ENCODE measurements at places on chromosomes 2 and 18.

GRCh38 chr2:162676515-162676914 lies 162.1 kb downstream of the KCNH7 start:
- DNase-seq = no peak

- no peak for DNase-seq
Observed at GRCh38 chr2:182816866-182817265, 49.6 kb downstream of the FRZB start.

GRCh38 chr2:175205523-175205922 lies 24.0 kb upstream of the ATP5MC3 start:
- DNase-seq = no peak

DNA sequence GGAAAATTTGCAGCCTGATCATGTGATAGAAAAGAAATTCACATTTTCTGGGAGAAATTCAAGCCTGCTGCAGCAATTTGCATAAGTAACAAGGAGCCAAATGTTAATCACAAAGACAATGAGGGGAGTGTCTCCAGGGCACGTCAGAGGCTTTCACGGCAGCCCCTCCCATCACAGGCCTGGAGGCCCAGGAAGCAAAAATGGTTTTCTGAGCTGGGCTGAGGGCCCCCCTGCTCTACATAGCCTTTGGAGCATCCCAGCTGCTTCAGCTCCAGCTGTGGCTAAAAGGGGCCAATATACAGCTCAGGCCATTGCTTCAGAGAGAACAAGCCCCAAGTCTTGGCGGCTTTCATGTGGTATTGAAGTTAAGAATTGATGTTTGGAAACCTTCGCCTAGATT lies 445.3 kb upstream of the ZEB2 start:
- no peak for DNase-seq

DNA sequence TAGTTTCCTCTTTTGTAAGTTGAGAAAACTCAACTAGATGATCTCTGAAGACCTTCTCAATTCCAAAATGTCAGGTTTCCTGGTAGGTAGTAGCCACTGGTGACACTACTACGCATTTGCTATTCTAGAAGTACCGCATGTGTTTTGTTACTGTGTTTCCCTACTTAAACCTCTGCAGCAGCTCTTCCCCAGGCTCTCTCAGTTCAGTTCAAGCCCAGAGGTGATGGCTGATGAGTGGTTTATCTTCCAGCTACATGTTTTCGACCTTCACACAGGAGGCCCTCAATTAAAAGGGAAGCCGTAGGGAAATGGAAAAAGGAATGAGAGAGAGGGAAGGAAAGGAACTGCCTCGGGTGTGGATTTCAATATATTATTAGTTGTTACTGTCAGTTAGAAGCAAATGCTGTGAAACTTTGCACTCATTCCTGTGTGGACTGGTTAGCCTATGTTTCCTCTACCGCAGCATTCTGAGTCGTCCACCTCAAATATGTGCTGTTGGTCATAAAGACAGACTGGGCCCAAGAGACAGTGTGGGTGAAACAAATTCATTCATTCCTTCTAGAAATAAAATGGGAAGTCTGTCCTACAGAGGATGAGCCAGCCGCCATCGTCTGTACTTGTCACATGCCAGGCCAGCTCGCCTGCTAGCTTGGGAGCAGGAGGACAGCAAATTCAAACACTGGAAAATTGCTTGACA lies 455.2 kb upstream of the RAB12 start:
- DNase-seq = no peak

- no peak for DNase-seq
Observed at GRCh38 chr2:148527488-148528340, 116.8 kb upstream of the EPC2 start.

- DNase-seq = no peak
Observed at GRCh38 chr2:33136056-33136455, 189.3 kb downstream of the LTBP1 start.

GRCh38 chr18:32803568-32803967 lies 30.7 kb upstream of the KLHL14 start:
- DNase-seq = no peak

GRCh38 chr2:73870084-73870483 lies 22.7 kb upstream of the ACTG2 start:
- no peak for DNase-seq

- DNase-seq = no peak
Observed at GRCh38 chr2:17133052-17133671, 385.1 kb downstream of the RAD51AP2 start.

GRCh38 chr2:234451852-234452625 lies 44.8 kb downstream of the ARL4C start:
- no peak for DNase-seq

DNA sequence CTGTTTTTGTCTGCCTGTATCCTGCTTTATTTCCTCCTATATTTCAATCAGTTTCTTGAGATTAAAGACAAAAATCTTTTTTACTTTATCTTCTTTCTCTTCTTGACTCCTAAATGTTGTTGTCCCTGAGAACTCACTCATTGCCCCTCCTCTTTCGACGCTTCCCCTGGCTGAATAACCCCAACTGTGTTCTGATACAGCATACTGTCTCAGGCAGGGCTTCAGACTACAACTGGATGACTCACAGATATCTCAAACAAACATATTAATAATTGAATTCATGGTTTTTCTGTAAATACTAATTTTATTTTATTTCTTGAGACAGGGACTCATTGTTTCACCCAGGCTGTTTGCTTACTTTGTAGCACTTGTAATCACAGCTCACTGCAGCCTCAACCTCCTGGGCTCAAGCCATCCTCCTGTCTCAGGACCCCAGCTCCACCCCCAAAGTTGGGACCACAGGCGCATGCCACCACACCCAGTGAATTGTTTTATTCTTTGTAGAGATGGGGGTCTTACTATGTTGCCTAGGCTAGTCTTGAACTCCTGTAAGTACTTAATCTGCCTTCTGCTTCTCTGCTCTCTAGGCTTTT lies 9.4 kb downstream of the ITGAV start:
- no peak for DNase-seq

DNA sequence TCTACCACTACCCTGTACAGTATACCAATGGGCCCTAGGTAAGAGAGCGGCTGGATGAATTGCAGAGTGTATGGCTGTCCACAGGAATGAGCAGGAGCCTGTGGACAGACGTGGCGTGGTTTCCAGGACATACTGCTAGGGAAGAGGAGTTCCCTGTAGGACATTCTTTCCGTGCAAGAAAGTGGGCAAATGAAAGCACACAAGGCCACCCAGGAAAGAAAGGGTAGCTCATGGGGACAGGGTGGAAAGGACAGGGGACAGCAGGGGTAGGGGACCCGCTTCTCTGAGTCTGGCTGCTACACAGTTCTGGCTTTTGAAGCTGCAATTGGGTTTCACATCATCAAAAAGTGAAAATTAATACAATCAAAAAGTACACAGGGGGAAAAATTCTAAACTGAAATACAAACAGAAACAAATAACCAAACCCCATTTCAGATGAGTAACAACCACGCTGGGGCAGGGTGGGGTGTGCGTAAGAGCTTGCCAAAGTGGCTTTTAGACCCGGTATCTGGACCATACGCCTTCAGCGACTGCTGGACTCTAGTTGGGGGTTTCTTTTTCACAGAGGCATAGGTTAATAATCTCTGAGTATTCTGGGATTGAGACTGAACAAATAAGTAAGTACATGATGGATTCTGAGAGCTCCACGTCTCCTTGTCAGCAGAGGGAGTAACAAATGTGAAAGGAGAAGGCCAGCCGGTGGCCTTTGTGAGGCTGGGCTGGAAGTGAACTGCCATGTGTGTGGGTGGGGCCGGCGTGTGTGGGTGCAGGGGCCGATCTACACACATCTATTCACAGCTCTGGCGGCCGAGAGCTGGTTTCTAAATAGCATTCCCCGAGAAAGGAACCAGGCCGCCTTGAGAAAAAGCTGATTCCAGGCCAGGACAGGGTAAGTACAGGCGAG lies 84.0 kb downstream of the HDAC4 start:
- no peak for DNase-seq

- DNase-seq = no peak
Observed at GRCh38 chr2:231810905-231811304, 24.7 kb downstream of the COPS7B start.

DNA sequence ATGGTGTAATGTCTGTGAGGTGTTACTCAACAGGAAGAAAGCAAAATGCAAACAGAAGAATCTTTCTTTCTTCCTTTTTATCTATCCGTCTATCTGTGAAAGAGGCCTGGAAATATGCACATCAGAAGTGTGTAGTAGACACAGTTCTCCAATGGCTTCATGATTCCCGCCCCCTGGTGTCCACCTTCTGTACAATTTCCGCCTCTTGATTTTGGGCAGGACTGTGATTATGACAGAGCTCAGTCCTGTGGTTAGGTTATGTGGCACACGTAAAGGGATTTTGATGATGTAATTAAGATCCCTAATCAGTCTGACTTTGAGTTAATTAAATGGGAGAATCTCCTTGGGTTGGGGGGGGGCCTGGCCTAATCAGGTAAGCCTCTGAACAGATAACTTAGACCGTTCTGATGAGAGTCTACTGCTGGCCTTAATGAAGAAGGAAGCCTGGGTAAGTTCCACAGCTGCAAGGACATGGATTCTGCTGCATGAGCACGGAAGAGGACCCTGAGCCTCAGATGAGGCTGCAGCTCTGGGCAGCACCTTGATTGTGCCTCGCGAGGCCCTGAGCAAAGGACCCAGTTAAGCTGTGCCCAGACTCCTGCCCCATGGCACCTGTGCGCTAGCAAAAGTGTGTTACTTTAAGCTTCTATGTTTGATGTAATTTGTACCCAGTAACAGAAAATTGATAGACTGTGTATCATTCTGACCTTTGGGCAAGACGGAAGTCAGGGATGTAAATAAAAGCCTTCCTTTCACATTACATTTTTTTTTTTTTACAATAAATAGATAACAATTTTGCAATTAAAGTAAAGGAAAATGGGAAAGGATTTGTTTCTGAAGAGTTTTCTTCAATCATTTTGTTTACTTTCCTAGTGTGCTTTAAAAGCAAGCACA lies 11.3 kb upstream of the KCNF1 start:
- DNase-seq = no peak

DNA sequence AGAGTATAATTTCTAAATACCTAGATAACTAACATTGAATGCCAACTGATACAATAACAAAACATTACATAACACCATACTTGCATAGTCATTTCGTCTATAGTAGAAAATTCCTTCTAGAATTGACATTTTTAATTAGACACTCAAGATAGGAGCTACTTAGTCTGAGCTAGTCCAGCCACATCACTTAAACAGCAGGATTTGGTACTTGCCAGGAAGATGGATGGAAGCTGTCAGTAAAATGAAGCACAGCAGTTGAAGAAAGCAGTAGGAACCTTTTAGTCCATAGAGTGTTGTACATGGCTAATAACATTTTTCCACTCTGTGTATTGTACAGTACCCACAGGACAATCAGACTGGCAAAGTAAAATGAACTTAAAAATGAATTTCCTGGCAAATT lies 372.0 kb downstream of the GALNT13 start:
- no peak for DNase-seq

- no peak for DNase-seq
Observed at GRCh38 chr18:9918016-9918680, 4.3 kb downstream of the VAPA start.

DNA sequence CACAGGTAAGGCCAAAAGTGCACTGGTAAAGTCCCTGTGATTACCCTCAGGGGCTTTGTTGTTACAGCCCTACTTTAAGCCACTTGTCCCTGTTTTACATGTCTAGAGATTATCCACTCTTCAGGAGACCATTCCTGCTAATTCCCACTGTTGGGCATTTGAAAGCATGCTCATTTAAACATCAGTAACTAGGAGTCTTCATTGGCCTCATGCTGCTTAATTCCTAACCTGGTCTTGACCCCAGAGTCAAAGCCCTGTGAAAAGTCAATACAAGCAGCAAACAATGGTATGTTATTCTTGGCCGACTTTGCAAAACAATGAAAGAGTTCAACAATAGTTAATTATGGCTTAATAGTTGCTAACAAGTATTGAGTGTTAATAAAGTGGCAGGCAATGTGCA lies 23.2 kb downstream of the AFF3 start:
- no peak for DNase-seq

GRCh38 chr2:240149943-240150784 lies 9.7 kb upstream of the OTOS start:
- no peak for DNase-seq

DNA sequence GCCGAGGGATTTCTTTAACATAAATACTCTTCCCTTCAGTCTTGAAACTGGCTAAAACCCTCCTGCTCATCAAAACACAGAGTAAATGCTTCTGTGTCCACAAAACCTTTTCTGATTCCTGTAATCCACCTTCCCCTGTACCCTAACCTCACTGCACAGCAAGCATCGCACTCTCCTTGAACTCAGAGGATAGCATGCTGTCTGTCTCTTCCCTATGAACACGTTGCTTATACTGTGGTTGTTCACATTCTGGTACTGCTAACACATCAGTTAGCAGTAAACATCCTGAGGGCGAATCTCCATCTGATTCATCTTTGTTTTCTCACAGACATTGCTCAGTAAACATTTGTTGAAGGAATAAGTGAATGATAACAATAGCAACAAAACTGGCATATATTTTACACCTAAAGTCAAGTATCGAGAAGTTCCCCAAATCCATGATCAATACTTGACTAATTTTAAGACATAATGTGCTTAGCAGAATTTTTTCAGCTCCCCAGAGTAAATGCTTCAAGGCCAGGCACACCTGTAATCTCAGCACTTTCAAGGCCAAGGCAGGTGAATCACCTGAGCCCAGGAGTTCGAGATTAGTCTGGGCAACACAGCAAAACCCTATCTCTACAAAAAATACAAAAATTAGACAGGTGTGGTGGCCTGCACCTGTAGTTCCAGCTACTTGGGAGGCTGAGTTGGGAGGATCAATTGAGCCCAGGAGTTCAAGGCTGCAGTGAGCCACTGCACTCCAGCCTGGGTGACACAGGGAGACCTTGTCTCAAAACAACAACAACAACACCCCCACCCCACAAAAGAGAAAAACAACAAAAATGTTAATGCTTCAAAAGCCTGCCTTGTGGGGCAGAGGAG lies 45.6 kb upstream of the LPIN2 start:
- DNase-seq = no peak

GRCh38 chr18:31508781-31509180 lies 10.8 kb downstream of the DSG2 start:
- no peak for DNase-seq

DNA sequence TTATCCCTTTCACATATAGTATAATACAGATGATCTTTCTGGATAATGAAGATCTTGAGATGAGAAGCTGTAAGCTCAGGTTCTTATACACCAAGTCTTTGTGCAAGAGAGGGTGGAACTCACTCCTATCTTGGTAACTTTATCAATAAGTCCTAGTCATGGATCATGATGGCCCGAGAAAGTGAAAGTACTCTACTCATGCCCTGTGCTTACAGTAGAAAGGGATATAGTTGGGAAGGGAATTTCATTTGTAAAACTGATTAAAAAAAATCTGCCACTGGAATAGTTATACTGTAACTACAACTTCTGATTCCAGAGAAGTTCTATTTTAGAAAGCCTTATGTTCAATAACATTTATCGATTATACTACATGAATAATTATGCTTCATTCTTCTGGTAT lies 51.8 kb downstream of the MYO3B start:
- DNase-seq = no peak

GRCh38 chr2:161165811-161166210 lies 5.6 kb downstream of the TANK start:
- no peak for DNase-seq

- no peak for DNase-seq
Observed at GRCh38 chr2:196333397-196333796, 162.0 kb upstream of the STK17B start.

- no peak for DNase-seq
Observed at GRCh38 chr18:56028514-56028913, 440.5 kb upstream of the TCF4 start.

Data from KG1 (cell line).